ENCODE measurements at places on chromosomes 2 and 18.

GRCh38 chr2:178844269-178844668, 37.0 kb upstream of the TTN start:
- no peak for DNase-seq

DNA sequence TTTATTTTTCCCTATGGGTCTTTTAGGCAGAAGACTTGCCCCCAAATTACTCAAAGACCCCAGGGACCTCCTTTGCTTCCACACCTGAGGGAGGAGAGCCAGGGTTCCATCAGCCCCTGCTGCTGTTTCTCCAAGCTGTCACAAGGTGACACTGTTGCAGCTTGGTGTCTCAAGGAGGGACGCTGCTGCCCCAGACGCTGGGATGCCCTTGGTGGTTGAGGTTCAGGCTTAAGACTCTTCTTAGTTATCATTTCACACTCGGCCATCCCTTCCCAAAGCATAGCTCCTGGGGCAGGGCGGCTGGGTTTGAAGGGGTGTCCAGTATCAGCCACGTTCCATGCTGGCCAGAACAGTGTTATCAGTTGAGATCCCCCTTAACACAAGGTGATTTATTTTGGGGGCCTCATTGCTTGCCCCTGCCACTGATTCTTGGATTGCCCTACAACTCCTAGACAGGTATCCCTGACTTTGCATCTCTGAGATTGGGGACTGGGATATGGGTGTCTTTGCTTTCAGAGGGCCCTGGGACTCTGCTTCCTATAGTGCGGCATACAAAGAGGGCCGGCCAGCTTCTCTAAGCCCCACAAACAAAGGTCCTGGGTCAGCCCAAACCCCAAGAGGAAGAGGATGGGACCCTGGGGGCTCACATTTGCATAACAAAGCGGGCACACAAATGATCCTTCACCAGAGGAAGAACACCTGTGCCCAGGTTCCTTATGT, 22.7 kb downstream of the GPR55 start:
- DNase-seq, result peak; percentile 50

- DNase-seq, result no peak
Observed at GRCh38 chr18:41949206-41949920, 5.7 kb upstream of the PIK3C3 start.

DNA sequence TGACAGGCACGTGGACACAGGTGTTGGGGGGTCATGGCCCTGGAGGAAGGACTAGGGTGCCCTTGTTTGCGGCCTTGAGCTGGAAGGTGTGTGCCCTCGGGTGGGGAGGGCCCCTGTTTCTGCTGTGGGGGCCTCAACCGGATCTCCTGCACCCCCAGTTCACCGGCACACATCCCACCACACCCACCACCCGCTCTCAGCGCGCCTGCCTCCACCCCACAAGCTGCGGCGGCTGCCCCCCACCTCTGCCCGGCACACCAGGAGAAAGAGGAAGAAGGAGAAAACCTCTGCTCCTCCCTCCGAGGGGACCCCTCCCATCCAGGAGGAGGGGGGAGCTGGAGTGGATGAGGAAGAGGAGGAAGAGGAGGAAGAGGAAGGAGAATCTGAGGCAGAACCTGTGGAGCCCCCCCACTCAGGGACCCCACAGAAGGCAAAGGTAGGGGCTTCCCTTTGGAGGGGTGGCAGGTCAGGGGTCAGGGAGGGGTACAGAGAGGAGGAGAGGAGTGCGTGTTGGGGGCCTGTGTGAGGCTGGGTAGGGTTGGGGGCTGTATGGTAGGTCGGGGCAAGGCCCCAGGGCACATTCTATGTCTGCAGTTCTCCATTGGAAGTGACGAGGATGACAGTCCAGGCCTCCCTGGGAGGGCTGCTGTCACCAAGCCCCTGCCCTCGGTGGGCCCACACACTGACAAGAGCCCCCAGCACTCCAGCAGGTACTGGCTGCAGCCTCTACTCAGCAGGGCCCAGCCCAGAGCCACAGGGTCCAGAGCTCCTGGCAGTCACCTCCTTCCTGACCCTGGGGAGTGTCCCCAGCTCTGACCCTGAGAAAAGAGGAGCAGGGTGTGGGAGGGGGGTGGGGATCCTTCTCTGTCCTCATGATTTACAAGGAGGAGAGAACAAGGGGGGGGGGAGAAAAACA, 1.8 kb downstream of the SLC4A3 start:
- no peak for DNase-seq

DNA sequence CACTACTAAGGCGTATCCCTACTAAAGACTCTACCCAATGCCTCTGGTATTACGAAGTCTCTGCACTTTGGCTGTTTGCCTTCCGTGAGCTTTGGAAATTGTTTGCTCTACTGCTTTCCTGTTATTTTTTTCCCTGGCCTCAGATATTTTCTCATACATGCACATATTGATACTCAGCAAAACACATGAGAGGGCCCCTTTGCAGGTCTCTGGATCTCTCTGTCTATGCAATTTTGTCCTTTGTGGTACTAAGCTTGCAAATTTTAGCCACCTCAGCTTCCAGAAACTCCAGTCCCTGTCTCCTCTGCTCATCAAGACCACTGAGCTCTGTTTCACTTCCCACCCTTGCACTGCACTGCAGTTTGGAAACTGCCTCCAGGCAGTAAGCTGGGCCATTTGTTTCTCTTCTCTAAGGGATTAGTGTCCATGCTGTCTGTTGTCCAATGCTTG, 46.6 kb downstream of the TAF1B start:
- DNase-seq, result no peak

- DNase-seq, result no peak
Observed at GRCh38 chr2:71477231-71477691, 23.9 kb downstream of the DYSF start.

- DNase-seq, result no peak
Observed at GRCh38 chr2:156380117-156380645, 47.7 kb upstream of the NR4A2 start.

DNA sequence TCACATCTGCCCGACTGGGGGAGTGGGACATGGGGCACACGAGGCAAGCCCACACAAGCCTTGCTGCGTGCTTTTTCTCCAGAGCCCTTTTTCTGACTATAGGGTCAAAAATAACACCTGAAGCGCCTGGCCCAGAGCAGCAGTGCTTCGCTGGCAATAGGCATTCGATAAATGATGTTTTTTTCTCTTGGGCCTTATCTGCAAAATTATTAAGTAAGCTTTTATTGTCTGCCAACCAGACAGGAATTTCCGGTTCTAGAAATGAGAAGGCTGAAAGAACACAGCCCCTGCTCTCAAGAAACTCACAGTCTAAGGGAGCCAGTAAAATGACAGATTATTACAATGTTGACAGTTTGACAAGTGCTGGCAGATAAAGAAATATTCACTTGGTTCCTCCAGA, 2.7 kb upstream of the TMBIM1 start:
- no peak for DNase-seq

- DNase-seq, result no peak
Observed at GRCh38 chr2:100852999-100853908, 33.3 kb downstream of the NPAS2 start.

- DNase-seq, result no peak
Observed at GRCh38 chr2:218429911-218430692, 11.2 kb downstream of the VIL1 start.

GRCh38 chr2:148519013-148519412, 125.5 kb upstream of the EPC2 start:
- no peak for DNase-seq

DNA sequence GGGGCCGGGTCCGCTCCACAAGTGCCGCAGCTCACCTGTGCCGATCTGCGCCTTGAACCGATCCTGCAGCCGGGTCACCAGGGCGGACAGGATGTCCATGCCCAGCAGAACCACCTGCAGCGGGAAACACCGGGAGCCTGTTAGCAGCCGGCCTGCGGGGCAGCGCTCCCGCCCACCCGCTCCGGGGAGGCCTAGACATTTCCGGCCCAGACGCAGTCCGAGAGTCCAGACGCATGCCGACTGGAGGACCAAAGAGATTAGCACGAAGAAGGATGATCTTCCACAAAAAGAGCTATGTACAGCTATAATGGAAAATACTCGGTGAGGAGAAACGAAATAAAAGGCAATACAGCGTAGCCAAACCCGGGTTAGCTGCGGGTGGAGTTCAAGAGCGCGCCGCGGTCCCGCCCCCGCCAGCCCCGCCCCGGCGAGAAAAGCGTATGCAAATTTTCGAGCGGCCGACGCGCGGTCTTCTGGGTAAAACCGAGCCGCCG, 421 bp upstream of the RNU4ATAC start:
- DNase-seq, result peak; percentile 80

DNA sequence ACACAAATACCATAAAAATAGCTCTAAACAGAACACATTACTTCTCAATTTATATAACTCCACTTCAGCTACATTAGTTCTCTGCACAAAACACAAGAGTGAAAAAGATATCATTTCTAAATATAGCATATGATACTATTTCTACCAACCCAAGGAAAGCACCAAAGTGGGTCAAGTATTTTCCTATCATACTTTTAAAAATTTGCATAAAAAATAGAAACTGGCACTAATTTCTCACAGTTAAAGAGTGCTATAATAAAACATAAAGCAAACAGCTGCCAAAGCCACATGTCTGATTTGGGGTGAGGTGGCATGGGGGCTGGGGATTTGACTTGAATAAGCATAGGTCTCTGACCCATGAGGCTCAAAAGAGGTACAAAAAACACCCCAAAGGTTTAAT, 61.5 kb downstream of the BARD1 start:
- DNase-seq, result no peak

GRCh38 chr18:74493689-74494088, 2.5 kb upstream of the CNDP2 start:
- no peak for DNase-seq

DNA sequence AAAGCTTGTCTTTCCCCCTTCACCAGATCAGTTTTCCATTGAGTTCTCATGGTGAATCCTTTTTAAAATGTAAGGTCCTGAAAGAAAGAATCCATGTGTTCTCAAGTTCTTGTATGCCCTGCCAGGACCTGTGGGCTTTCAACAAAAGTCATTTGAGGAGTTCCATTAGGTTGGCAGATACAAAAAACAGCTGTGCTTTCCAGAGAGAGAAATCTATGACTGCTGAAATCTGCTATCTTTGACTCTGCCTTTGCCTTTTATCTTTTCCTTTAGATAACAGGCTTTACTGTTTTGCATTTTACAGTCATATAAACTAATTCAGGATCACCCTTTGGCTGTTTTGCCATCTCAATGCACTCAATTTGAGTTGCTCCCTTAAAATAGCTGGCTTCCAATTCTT, 59.7 kb downstream of the CXCR4 start:
- DNase-seq, result no peak

DNA sequence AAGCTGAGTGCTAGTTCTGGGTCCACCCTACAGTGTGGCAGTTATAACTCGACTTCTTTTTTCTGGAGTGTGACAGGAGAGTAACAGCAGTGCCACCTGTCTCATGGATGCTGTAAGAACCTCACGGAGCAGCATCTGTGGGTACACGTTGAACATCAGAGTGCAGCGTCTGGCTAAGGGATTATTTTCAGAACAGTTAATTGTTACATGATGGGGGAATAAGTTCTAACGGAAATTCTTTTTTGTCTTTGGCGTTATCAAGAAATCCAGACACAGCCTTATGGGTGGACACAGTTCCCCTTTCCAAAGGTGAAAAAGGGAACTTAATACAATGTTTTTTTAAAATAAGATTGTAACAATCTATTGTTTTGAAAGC, 28.3 kb upstream of the TOGARAM2 start:
- peak; percentile 14 for DNase-seq

DNA sequence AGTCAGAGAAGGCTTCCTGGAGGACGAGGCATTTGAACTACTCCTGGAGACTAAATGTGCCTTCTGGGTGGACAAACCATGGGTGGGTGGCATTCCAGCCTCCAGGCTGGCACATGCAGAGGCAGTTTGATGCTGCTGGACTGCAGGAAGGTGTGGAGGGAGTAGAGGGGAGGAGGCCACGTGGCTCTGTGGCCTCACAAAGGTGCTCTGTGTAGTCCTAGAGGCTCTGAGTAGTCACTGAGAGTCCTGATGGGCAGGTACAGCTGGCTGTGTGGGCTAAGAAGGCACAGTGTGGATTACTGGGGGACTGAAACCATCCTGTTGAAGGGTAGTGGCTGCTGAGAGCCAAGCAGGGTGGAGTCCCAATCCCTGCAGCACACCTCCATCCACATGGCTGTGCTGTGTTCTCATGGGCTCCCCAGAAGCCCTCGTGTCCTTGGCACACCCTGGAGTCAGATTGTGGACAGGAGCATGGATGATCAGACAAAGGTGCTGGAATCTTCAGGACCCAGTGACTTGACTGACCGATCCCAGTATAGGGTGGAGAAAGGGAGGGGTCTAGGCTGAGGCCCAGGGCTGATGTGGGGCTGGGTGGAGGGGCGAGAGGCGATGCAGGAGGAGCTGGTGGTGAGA, 87.4 kb upstream of the HS6ST1 start:
- no peak for DNase-seq

DNA sequence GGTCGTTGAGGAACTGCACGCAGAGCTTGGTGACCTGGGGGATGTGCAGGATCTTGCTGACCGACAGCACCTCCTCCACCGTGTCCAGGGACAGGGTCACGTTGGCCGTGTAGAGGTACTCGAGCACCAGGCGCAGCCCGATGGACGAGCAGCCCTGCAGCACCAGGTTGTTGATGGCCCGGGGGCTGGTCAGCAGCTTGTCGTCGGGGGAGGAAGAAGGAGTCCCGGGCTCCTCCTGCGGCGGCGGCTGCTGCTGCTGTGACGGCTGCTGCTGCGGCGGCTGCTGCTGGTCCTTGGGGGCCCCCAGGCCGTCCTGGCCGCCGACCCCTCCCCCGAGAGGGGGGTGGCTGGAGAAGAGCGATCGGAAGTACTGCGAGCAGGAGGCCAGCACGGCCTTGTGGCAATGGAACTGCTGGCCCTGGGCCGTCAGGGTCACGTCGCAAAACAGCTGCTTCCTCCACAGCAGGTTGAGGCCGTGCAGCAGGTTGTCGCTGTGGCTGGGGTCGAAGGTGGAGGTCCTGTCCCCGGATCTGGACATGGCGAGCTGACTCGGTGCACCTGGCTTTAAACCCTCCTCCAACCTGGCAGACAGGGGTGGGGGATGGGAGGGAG, 2.7 kb downstream of the KLHL14 start:
- no peak for DNase-seq

DNA sequence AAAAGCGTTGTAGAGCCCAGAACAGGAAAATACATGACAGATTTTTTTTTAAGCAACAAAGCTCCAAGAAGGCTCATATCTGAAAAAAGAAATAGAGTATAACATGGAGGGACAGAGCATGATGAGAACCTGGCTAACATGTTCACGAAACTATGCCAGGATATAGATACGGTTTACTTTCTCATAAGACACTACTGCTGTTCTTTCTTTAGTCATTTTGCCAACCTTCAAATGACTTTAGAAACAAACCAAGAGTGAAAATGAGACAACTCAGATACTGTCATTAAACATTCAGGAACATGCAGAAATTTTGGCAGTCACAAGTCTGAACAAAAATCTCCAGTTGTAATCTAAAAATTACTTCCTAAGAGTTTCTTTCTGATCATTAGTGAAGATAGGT, 14.3 kb downstream of the LPIN2 start:
- no peak for DNase-seq

- DNase-seq, result no peak
Observed at GRCh38 chr2:15331787-15332186, 229.3 kb downstream of the NBAS start.

DNA sequence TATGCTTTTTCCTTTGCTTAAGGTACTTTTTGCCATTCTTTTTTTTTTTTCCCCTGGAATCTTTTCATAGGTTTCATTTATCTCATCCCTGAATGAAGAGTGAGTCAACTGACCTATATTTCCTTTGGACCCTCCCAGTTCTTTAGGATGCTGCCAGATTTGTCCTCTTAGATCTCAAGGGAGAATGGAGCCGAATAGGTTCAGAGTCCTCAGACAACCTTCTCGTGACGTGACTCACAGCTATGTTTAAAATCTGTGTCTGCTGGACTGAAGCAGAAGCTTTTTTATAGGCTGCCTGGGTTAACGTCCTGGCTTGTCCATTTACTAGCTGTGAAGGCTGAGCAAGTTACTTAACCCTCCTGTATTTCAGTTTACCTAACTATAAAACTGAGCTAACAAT, 358.6 kb downstream of the DLGAP1 start:
- no peak for DNase-seq

- DNase-seq, result no peak
Observed at GRCh38 chr2:24766609-24767008, 26.6 kb downstream of the PTRHD1 start.
